ENCODE measurements at places on chromosomes 7 and 10. TPM values are rescaled to one million over a fixed set of nuclear protein-coding genes. Genes with fewer than 3 reads are reported as not detected.
A peak's percentile ranks its signal among the peaks of the same experiment; 100 is the strongest.

Gene NPC1L1
- not detected for total RNA-seq

Gene COL26A1
- 25.8 TPM for total RNA-seq

Gene NKX2-3
- 0.15 TPM for total RNA-seq

- H3K27me3 ChIP-seq, result no peaks in the 10 kb centered on the region
- DNase-seq, result no peak
- H3K27ac ChIP-seq, result no peak overlapping the region
- H3K36me3 ChIP-seq, result no peaks in the 10 kb centered on the region
- H3K4me3 ChIP-seq, result no peak overlapping the region
Measured at GRCh38 chr10:87519582-87519981, 14.9 kb downstream of the MINPP1 start.

DNA sequence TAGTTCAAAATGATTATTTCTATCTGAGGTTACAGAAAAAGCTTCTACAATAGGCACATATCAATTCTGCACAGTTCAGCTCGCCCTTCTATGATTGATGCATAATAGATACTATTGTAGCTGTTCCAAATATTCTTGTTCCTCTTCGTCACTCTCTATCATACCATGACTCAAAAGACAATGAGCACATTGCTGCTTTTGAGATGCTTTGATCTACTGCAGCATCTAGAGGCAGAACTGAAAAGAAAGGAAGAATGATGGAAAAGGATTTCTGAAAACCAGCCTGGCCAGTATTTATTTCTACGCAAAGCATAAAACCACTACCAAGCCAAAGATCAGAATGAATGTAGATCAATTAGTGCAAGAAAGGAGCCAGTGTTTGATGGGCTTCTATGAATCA lies 59.3 kb upstream of the PLXDC2 start:
- H3K27me3 ChIP-seq, result no peaks in the 10 kb centered on the region
- no peak for DNase-seq
- no peak overlapping the region for H3K27ac ChIP-seq
- no peaks in the 10 kb centered on the region for H3K36me3 ChIP-seq
- H3K4me3 ChIP-seq, result no peak overlapping the region
- H3K4me1 ChIP-seq, result no peaks in the 10 kb centered on the region

DNA sequence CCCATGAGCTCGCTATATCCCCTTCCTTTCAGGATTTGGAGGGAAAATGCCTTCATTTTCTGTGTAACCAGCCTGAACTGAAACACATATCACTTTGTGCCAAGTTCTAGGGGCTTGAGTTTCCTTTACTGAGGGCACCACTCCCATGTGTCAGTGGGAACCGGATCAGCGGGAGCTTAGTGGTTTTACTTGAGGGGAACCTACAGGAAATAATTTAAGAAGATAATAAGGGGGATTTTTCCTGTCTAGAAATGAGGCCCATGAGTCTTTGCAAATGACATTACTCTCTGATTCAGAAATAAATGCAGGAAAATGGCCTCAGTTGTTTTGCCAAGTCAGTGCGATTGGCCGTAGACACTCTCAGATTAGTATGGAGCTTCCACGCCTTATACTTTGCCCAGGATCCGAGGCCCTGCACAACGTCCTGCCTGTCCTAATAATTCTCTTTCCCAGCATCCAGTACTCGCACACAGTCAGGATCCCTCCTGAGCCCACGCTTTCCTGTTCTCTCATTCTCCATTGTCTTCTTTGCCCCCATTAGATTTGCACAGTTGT lies 86.4 kb upstream of the LYZL1 start:
- H3K4me1 ChIP-seq, result no peaks in the 10 kb centered on the region
- no peak overlapping the region for H3K4me3 ChIP-seq
- no peaks in the 10 kb centered on the region for H3K27me3 ChIP-seq
- H3K36me3 ChIP-seq, result no peaks in the 10 kb centered on the region
- DNase-seq, result no peak
- no peak overlapping the region for H3K27ac ChIP-seq

GRCh38 chr10:34593930-34594329 lies 221.2 kb downstream of the PARD3 start:
- H3K4me1 ChIP-seq, result no peaks in the 10 kb centered on the region
- no peaks in the 10 kb centered on the region for H3K27me3 ChIP-seq
- no peak for DNase-seq
- no peak overlapping the region for H3K4me3 ChIP-seq
- no peak overlapping the region for H3K27ac ChIP-seq

DNA sequence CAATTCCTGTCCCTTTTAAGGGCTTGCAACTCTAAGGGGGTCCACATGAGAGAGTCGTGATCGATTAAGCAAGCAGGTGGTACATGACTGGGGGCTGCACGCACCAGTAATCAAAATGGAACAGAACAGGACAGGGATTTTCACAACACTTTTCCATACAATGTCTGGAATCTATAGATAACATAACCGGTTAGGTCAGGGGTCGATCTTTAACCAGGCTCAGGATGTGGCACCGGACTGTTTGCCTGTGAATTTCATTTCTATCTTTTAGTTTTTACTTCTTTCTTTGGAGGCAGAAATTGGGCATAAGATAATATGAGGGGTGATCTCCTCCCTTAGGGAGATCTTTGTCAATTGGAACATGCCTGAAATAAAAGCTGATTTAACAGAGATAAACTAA lies 370.1 kb downstream of the IPMK start:
- no peaks in the 10 kb centered on the region for H3K36me3 ChIP-seq
- H3K4me1 ChIP-seq, result no peaks in the 10 kb centered on the region
- no peaks in the 10 kb centered on the region for H3K27me3 ChIP-seq
- H3K4me3 ChIP-seq, result no peak overlapping the region
- no peak overlapping the region for H3K27ac ChIP-seq

- no peaks in the 10 kb centered on the region for H3K4me1 ChIP-seq
- no peak for DNase-seq
- no peak overlapping the region for H3K4me3 ChIP-seq
- H3K27ac ChIP-seq, result no peak overlapping the region
- no peaks in the 10 kb centered on the region for H3K36me3 ChIP-seq
Measured at GRCh38 chr7:76016191-76016947, 22.0 kb upstream of the TMEM120A start.

DNA sequence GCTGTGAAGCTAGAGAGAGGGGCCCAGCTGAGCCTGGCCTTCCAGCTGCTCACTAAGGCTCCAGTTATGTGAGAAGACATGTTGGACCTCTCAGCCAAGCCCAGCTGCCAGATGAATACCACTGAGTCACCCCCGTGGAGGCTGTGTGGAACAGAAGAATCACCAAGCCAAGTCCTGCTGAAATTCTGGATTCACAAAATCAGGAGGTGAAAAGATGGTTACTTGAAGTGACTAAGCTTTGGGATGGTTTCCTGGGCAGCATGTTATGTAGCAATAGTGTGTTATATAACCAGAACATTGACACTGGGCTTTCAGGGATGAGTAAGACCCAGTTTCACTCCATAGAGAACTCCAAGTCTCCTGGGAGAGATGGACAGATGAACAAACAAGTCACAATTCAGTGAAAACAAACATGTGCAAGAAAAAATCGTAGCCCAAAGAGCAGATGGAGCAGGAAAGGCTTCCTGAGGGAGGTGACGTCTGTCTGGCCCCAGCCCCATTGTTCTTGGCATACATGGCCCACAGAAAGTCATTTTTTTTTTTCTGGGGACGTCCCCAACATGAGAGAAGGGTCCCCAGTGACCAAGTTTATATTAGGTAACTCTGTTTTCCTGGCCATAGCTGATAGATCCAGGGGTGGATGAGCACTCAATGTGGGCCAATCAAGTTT lies 64.1 kb upstream of the PDZD8 start:
- H3K27me3 ChIP-seq, result no peaks in the 10 kb centered on the region
- H3K27ac ChIP-seq, result no peak overlapping the region
- no peak for DNase-seq
- H3K4me1 ChIP-seq, result no peaks in the 10 kb centered on the region
- no peak overlapping the region for H3K4me3 ChIP-seq

DNA sequence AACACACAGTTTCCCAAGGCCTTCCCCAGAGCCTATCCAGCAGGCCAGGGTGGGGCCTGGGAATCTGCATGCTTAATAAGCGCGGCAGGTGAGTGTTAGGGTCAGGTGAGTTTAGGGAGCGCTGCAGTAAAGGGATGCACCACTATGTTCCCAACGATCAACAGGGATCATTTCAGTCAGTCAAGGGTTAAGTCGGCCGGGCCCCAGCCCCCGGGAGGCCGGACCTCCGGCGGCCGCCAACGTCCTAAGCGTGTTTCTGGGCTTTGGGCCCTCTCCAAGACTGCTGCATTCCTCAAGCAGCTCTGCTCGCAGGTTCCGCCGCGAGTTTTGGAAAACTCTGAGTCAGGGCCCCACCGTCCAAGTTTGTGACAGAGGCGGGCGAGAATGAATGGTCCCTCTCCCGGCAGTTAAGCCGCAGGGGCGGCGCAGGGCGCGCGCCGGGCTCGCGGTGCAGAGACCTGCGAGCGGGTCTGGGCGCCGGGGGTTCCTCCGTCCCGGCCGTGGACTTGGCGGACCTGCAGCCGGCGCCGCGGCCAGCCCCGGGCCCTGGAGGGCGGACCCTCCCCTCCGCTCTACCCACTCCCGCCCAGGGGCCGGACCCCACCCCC lies 81.6 kb downstream of the ARHGAP22 start:
- no peak for DNase-seq
- H3K27me3 ChIP-seq, result peaks cover 31% of the 10 kb centered on the region
- H3K4me1 ChIP-seq, result 0 out of 2 replicates have a peak, but pooled peaks cover 4% of the 10 kb centered on the region
- no peaks in the 10 kb centered on the region for H3K36me3 ChIP-seq
- peak overlapping the region; percentile 42 for H3K4me3 ChIP-seq
- no peak overlapping the region for H3K27ac ChIP-seq

- H3K27ac ChIP-seq, result no peak overlapping the region
- peaks cover 5% of the 10 kb centered on the region for H3K4me1 ChIP-seq
- no peak overlapping the region for H3K4me3 ChIP-seq
- no peak for DNase-seq
- H3K27me3 ChIP-seq, result no peaks in the 10 kb centered on the region
- no peaks in the 10 kb centered on the region for H3K36me3 ChIP-seq
Measured at GRCh38 chr7:139701908-139702307, 75.9 kb downstream of the HIPK2 start.
